SK-N-MC (cell line): ENCODE measurements at places on chromosomes 1 and 21.

DNA sequence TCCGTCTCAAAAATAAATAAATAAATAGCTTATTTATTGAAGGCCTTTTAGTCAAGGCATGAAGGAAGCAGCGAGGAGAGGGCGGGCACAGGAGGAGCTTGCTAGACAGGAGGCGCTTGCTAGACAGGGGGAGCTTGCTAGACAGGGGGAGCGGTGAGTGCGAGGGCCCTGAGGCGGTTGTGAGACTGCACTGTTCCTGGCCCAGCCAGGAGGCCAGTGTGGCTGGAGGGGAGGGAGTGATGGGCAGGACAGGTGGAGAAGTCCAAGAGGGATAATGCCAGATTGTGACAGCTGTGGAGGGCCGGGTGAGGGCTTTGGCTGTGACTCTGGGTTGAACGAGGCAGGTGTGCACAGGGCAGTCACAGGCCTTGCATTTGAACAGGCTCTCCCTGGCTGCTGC lies 18.2 kb downstream of the KIF17 start:
- no peak for DNase-seq

GRCh38 chr1:187306710-187307415 lies 478.1 kb downstream of the PLA2G4A start:
- no peak for DNase-seq

DNA sequence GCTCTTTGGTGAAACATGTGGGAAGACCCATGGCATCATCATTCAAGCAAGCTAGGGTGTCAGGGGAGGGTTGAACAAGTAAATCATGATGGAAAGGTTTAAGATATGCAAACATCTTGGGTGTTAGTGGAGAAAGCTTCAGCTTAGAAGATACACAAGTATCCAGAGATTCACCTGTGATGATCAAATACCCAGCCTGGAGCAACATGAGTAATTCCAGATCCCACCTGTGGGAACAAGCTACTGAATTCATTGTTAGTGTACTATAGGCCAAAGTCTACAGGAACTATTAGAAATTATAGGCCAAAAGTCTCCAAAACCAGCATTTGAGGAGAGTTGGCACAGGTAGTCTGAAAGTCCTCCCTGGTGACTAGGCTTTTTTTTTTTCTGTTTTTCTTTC lies 499.9 kb downstream of the NUF2 start:
- no peak for DNase-seq

DNA sequence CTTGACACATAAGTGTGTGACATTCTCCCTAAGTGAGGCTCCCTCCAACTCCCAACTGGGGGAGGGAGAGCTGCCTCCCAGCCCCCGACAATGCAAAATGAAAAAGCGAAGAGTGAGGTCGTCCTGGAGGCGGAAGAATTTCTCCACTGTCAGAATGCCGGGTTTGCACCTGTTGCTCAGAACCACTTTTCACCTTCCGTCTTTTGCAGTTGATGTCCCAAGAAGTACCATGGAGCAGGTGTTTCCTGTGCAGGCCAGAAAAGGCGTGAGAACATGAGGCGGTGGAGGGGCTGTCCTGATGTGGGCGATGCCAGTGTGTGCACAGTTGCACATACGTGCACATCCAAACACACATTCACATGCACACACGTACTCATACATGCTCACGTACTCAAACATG lies 158.6 kb upstream of the AJAP1 start:
- DNase-seq = no peak

- no peak for DNase-seq
These were observed 217.6 kb upstream of the NFIA start for GRCh38 chr1:60864722-60865121.

GRCh38 chr1:217019475-217019874 lies 296.2 kb upstream of the ESRRG start:
- DNase-seq = no peak

GRCh38 chr1:216854836-216855484 lies 131.7 kb upstream of the ESRRG start:
- DNase-seq = no peak

DNA sequence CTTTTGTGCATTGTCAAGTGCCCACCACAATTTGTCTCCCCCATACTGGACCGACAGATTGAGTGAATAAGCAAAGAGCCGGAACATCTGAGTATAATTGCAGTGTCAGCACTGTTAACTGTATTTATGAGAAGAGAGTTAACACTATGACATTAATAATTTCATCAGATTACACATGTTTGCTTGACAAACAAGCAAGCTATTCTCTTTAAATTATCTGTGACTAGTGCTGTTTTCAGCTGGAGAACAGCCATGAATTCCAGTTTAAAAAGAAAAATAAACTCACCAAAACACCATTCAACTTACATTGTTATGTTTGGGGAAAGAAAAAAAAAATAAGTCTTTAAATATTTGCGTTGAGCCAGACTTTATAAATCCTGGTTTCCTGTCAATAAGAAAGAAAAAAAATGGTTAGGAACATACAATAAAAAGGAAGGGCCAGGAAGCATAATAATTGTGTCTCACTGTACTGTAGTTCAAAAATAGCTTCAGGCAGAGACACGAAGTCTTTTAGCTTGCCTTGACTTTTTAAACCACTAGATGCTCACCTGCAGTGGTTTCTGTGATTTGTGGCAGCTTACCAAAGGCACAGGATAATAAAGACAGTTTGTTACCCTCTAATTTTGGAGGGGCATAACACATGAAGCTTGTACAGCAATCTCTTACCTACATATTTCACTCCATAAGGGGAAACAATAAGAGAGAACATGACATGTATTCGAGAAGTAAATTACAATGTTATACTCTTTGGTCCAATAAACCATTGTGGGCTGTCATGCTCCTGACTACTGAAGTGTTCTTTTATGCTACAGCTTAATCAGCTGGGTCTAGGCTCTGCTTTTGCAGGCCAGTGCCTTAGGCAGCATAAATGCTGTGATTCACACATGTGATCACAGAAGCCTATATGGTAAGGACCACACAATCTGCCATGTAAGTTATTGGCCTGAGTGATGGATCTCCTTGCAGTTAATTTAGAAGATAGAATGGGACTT lies 302.0 kb upstream of the ADGRL2 start:
- DNase-seq = no peak

DNA sequence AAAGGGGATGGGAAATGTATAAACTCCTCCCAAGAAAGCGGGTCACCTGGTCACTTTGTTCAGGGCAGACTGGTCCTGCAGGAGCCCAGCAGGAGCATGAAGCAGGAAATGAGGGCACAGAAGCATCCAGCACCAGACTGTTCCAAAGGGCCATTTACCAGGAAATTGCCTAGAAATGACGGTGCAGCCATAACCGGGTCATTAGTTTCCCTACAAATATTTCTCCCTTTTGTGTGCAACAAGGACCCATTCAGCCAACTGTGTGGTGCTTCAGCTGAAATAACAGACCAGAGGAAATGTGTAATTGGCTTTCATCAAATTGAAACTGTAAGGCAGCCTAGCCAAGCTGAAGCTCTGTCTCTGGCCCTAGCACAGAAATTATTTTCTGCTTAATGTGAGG lies 7.6 kb upstream of the CTTNBP2NL start:
- DNase-seq = no peak

- no peak for DNase-seq
These were observed 96.0 kb downstream of the GRIK1 start for GRCh38 chr21:29843804-29844203.

- no peak for DNase-seq
These were observed 8.9 kb downstream of the RCAN1 start for GRCh38 chr21:34606051-34606450.

DNA sequence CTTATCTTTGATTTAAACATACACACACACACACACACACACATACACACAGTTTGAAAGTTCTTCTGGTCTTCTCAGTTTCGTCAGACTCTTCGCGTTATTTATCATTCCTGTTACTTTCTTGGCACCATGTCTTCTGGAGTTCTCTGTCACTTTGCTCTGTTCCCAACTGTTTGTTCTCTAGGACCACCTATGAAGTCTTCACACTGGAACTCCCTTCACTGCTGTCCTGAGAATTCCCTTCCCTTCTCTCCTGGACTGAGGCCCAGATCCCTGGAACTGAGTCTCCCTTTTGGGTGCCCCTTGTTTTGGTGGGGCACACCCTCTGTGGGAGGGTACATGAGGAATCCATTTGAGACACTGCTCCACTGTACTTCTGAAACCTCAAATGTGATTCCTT lies 30.5 kb downstream of the ALG14 start:
- no peak for DNase-seq

GRCh38 chr1:78279051-78279450 lies 211.7 kb upstream of the PTGFR start:
- DNase-seq = no peak

DNA sequence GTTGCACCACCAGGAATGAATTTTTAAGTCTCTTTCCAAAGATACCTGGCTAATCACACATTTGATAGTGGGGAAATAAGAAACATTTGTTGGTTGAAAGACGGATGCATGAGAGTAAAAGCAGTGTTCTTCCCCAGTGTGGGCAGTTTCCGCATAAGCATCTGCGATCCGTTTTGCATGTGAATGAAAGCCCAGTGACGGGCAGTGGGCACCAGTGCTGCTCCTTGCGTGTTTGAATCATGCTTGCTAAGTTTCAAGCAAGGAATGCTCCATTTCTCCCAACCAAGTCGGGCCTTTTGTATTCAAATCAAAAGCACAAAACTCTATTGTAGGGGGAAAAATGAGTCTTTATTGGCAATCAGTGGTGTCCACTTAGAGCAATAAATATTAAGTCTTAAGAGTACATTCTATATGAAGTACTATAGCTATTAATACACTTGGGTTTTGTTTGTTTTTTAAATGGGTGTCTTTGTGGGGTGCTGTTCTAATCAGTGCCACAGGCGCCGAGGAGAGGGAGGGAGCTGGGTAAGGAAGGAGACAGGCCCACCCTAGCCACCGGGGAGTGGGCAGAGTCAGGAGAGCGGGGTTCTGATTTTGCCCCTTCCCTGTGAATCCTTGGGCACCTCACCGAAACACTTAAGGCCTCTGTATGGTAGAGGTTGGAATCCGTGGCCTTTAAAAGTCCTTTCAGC lies 750 bp upstream of the PTGFRN start:
- DNase-seq = no peak

- DNase-seq = no peak
These were observed 15.4 kb upstream of the EPS15 start for GRCh38 chr1:51534447-51534846.

GRCh38 chr1:176831150-176831549 lies 333.4 kb downstream of the ASTN1 start:
- DNase-seq = no peak

GRCh38 chr1:150009604-150010392 lies 728 bp downstream of the OTUD7B start:
- DNase-seq = no peak

DNA sequence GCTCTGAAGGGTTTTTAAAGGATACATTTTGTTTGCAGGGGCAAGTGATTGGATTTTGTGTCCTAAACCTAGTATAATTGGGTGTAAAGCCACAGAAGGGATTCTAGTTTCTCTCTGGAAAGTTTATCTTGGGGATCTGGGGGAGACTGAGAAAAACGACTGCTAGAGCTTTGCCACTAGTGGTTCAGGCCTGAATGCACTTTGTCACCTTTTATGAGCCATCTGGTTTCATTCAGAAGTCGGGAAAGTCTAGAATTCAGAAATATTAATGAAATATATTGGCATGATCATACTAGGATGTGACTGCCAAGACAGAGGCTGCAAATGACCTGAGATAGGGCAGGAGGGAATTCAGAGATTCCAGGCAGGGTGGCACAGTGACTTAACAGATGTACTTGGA lies 111.5 kb upstream of the KCNK2 start:
- no peak for DNase-seq
